ENCODE measurements at places on chromosomes 2 and 18. TPM values are rescaled to one million over a fixed set of nuclear protein-coding genes. Genes with fewer than 3 reads are reported as not detected.

NEU2 gene
- not detected for polyA plus RNA-seq

TP53I3 gene
- 123 TPM for polyA plus RNA-seq

ACMSD gene
- not detected for polyA plus RNA-seq

TOGARAM2 gene
- 0.42 TPM for polyA plus RNA-seq

KIAA2012 gene
- not detected for polyA plus RNA-seq

TLX2 gene
- polyA plus RNA-seq: not detected

ABCG5 gene
- not detected for polyA plus RNA-seq

ACKR3 gene
- 7.3 TPM for polyA plus RNA-seq

IWS1 gene
- 14.1 TPM for polyA plus RNA-seq

ASXL3 gene
- polyA plus RNA-seq: 0.06 TPM

CLEC4F gene
- 0.14 TPM for polyA plus RNA-seq
